G401 (cell line): ENCODE measurements at places on chromosomes 1 and 21. TPM values are rescaled to one million over a fixed set of nuclear protein-coding genes. Genes with fewer than 3 reads are reported as not detected.

DNA sequence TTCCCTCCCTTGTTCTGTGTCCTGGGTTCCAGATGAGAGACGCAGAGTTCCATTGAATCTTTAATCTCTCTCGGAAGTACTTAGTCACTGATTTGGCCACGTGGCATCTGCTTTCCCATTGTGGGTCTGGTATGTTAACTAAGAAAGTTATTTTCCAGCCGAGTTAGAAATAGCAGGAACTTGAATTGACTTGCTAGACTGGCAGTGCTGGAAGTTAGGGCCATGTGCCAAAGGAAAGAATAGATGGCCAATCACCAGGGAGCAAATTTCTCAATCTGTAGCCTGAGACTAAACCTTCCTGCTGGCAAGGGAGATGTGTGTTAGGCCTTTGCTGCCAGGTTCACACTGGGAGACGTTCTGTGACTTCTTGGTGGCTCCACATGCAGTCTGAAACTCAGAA, 24.2 kb upstream of the SLFNL1 start:
- DNase-seq: peak; percentile 91

- peak; percentile 72 for DNase-seq
Observed at GRCh38 chr1:2046174-2046917, 3.9 kb upstream of the PRKCZ start.

DNA sequence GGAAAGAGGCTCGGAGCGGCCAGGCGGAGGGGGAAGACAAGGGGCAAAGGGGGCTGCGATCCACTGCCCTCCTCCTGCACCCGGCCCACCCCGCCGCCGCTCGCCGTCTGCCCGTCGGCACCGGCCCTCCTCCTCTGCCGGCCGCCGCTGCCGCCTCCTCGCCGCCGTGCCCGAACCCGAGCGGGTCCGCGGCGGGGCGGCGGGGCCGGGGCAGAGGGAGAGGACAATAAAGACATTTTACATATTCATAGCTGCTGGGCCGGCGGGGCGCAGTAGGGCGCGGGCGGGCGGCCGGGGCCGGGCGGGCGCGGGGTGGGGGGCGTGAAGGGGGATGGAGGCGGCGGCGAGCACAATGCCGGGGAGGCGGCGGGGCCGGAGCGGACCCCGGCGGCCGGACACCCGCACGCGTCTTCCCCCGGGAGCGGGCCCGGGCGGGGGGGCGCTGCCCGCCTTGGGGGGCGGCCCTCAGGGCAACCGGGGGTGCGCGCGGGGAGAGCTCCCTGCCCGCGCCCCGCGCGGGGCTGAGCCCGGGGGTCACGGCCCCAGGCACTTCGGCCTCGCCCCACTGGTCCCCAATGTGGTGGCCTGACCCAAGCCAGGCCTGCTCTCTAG, 546 bp downstream of the POU2F1 start:
- no peak for DNase-seq

DNA sequence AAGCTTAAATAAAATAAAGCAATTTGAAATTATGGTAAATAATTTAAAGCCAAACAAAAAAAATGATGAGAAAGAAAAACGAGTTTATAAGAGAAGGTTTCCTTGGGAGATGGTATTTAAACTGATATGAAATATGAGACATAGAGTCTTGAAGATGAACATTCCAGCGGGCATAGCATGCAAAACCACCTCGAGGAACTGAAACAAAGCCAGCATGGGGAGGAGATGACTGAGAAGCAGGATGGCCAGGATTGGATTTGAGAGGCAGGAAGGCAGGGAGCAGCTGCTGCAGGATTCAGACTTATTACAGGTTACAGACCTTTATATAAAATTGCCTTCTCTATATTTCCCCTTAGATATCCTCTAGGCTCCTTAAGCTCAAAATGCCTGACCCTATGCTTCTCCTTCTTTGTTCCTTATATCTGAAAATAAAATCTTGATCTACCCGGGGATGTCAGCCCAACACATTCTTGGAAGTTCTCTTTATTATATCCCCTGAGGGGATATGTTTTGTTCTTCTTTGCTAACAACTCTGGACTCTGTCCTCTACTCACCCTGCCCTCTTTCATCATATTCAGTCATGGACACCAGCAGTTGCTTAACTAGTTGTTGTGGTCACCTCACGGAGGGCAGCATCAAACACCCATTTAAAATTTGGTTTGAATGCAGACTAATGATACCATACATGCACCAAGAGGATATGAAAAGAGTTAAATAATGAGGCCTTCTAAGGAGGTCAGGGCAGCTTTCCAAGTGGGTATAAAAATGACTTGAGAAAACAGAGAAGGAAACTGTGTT, 719.1 kb upstream of the B3GALT2 start:
- no peak for DNase-seq

- no peak for DNase-seq
Observed at GRCh38 chr1:89799495-89799894, 21.3 kb upstream of the LRRC8D start.

NPPA gene
- total RNA-seq: not detected in 2 replicates

CFAP74 gene
- not detected in 2 replicates for total RNA-seq

SUSD4 gene
- not detected in 2 replicates for total RNA-seq
